ENCODE measurements at places on chromosomes 2 and 18.

GRCh38 chr2:63855418-63856302, 14.0 kb downstream of the UGP2 start:
- no peak for DNase-seq

- DNase-seq: no peak
Observed at GRCh38 chr2:102630458-102630857, 11.1 kb downstream of the SLC9A2 start.

- no peak for DNase-seq
Observed at GRCh38 chr2:200089040-200089755, 133.8 kb downstream of the MAIP1 start.

DNA sequence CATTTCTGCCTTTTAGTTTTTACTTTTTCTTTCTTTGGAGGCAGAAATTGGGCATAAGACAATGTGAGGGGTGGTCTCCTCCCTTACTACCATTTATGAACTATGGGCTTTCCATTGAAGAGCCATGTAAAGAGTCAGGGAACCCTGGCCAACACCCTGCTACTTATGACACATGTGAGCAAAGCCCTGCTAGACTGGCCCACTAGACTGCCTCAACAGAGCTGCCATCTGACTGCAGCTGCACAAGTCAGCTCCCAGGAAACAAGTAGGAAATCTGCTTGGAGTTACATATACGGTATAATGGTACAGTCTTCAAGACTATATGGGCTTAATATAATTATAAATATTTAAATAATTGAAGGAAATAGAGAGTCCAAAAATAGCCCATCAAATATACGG, 816.8 kb downstream of the TRIB2 start:
- no peak for DNase-seq

DNA sequence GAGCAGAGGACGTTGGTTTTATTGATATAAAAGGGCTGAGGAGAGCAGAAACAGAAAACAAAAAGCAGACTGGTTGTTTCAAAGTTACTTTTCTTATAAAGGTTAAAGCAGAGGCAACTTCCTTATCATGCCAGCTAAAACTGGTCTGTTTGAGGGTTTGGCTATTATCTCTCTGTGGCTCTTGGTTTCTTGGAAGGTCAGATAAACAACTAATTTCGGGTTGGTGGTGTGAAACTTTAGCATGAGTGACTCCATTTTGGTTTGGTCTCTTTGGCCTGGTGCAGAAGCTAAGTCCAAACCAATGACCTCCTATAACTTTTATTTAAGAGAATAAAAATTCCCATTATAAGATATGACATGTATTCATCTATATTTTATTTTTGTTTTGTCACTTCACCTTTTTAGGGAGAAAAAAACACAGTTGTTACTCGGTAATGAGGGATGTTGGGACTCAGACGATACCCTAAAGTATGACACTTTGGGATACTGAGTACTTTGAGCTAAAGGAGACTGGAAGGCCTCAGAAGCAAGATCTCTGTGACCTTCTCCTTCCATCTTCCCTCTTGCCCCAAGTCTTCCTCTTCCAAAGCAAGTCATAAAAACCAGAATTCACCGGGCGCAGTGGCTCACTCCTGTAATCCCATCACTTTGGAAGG, 23.3 kb downstream of the TNFAIP6 start:
- no peak for DNase-seq

DNA sequence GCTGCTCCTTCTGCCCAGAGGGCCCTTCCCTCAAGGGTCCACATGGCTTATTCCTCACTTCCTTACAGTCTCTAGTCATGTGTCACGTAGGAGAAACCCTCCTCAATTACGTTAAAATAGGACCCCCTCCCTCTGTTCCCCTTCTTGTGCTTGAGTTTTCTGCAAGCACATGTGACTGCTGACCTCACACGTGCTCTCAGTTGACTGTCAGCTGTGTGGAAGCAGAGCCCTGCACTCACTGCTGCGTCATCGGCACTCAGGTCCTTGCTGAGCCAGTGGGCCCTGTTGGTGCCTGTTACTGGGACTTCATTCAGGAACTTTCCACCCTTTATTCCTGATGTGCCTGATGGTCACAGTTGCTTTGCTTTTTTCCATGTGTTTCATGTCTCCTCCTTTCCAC, 11.1 kb downstream of the ATG16L1 start:
- no peak for DNase-seq

GRCh38 chr2:116692988-116693387, 1121.5 kb upstream of the DDX18 start:
- DNase-seq: no peak

- no peak for DNase-seq
Observed at GRCh38 chr2:98085649-98086048, 1.3 kb upstream of the VWA3B start.

GRCh38 chr2:134351016-134351415, 97.1 kb downstream of the MGAT5 start:
- DNase-seq: no peak

- DNase-seq: no peak
Observed at GRCh38 chr2:12807907-12808810, 91.4 kb downstream of the TRIB2 start.

- no peak for DNase-seq
Observed at GRCh38 chr2:60351321-60351720, 202.1 kb downstream of the BCL11A start.
